ENCODE measurements at places on chromosomes 12 and 14. TPM values are rescaled to one million over a fixed set of nuclear protein-coding genes. Genes with fewer than 3 reads are reported as not detected.

DNA sequence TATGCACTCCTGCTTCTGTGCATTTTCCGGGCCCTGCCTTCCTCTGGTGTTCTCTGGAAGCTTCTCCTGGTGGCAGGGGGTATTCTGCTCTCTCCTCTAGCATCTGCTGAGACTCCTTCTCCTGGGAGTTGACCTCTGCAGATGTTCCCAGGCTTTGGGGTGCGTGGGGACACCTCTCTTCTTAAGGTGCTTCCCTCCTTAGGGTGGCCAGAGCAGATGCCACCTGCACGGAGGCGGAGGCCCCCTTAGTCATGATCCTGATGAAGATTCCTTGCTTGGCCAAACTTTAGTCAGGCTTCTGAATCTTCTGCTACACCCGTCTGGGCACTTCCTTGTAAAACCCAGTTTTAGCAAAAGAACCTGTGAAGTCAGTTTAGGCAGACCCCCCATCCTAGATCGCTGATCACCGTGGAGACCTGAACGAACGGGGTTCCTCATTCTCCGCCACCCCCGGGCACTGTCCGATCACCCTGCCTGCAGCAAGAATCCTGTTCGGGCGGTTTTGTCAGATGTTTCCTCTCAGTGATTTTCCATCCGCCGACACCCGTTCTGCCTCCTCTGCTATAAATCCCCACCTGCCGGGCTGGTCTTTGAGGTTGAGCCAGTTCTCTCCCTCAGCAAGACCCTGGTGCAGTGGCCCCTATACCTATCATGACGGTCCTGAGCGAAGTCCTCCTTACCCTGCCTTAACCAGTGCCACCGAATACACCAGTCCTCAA is 111.9 kb downstream of the CALM1 start:
- no peaks in the 10 kb centered on the region for H3K36me3 ChIP-seq
- H3K4me3 ChIP-seq, result no peak overlapping the region
- peaks cover 9% of the 10 kb centered on the region for H3K4me1 ChIP-seq
- no peak overlapping the region for H3K27ac ChIP-seq
- H3K27me3 ChIP-seq, result no peaks in the 10 kb centered on the region
- peak; percentile 56 for DNase-seq

DNA sequence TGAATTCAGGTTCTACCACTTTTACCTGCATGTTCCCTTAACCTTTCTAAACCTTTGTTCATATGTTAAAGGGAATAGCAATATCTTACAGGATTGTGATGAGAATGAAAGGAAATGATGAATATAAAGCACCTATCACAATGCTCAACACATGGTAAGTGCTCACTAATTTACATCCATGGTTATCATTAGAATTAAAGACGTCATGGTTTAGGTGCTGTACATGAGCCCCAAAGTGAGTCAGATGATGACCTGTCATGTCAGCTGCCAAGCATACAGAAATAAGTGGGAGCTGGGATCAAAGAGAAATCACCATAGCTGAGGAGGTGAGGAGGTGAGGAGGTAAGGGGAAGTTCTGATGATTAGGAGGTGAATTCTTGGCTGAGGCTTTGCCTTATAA is 135.9 kb upstream of the ATP2B1 start:
- no peaks in the 10 kb centered on the region for H3K36me3 ChIP-seq
- H3K4me3 ChIP-seq, result no peak overlapping the region
- no peak overlapping the region for H3K27ac ChIP-seq
- H3K4me1 ChIP-seq, result no peaks in the 10 kb centered on the region
- DNase-seq, result no peak
- H3K27me3 ChIP-seq, result no peaks in the 10 kb centered on the region

- H3K4me3 ChIP-seq, result no peak overlapping the region
- DNase-seq, result no peak
- H3K36me3 ChIP-seq, result no peaks in the 10 kb centered on the region
- H3K27ac ChIP-seq, result peak overlapping the region; percentile 13
- H3K4me1 ChIP-seq, result peaks cover 7% of the 10 kb centered on the region
Observed at GRCh38 chr12:2540535-2540941, 254.2 kb upstream of the FKBP4 start.

DNA sequence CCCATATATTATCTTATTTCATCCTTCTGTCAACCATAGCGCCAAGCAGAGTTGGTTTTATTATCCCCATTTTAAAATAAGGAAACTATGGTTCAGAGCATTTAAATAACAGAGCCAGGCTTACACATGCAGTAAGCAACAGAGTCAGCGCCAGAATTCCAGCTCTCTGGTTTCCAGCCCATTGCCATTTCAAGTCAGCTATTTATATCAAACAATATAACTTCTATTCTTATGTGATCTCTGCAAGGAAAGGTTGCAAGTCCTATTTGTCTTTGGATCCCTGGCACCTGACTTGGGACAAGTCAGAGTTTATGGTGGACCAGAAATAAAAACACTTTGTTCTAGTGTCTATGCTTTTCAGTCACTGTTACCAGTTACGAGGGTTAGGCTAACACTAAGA is 174.1 kb upstream of the EEA1 start:
- H3K27ac ChIP-seq, result no peak overlapping the region
- H3K27me3 ChIP-seq, result no peaks in the 10 kb centered on the region
- no peak overlapping the region for H3K4me3 ChIP-seq
- no peak for DNase-seq

- peak overlapping the region; percentile 91 for H3K27ac ChIP-seq
- peaks cover 11% of the 10 kb centered on the region for H3K4me1 ChIP-seq
- H3K4me3 ChIP-seq, result peak overlapping the region; percentile 51
Observed at GRCh38 chr12:25386831-25387731, 136.4 kb upstream of the KRAS start.

DNA sequence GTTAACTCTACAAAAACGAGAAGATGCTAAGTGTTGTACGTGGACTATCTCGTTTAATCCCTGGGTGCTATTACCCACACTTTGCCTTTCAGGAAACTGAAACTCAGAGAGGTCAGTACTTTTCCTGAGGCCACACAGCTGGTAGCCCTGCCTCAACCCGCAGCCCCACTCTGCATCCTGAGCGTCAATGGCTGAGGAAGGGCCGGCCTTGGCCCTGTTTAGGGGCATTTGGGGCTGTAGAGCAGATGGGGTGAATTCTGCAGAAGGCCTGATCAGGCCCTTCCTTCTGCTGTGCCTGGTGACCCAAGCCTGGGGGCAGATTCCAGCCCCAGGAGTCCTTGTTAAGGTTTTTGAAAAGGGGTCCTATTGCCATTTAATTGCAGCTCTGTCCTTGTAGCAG is 3.7 kb upstream of the CCDC197 start:
- H3K36me3 ChIP-seq, result no peaks in the 10 kb centered on the region
- DNase-seq, result no peak
- H3K4me3 ChIP-seq, result no peak overlapping the region
- H3K27ac ChIP-seq, result no peak overlapping the region

- H3K36me3 ChIP-seq, result no peaks in the 10 kb centered on the region
- no peaks in the 10 kb centered on the region for H3K27me3 ChIP-seq
- no peak for DNase-seq
Observed at GRCh38 chr14:65206078-65206447, 103.7 kb upstream of the MAX start.

- H3K27me3 ChIP-seq, result peaks cover 10% of the 10 kb centered on the region
- H3K36me3 ChIP-seq, result no peaks in the 10 kb centered on the region
- H3K4me3 ChIP-seq, result peak overlapping the region; percentile 48
- no peaks in the 10 kb centered on the region for H3K4me1 ChIP-seq
- H3K27ac ChIP-seq, result no peak overlapping the region
Observed at GRCh38 chr12:57461917-57462250, 2.3 kb downstream of the GLI1 start.

- peaks cover 6% of the 10 kb centered on the region for H3K4me1 ChIP-seq
- H3K4me3 ChIP-seq, result no peak overlapping the region
- no peaks in the 10 kb centered on the region for H3K36me3 ChIP-seq
- DNase-seq, result no peak
- H3K27me3 ChIP-seq, result peaks cover 4% of the 10 kb centered on the region
Observed at GRCh38 chr14:55762595-55763232, 182.7 kb downstream of the KTN1 start.

GRCh38 chr14:39576258-39576657 is 144.0 kb upstream of the FBXO33 start:
- no peak overlapping the region for H3K4me3 ChIP-seq
- H3K27me3 ChIP-seq, result no peaks in the 10 kb centered on the region
- H3K36me3 ChIP-seq, result no peaks in the 10 kb centered on the region
- DNase-seq, result no peak
- H3K4me1 ChIP-seq, result no peaks in the 10 kb centered on the region

- H3K27ac ChIP-seq, result no peak overlapping the region
- no peak overlapping the region for H3K4me3 ChIP-seq
- H3K36me3 ChIP-seq, result no peaks in the 10 kb centered on the region
- no peaks in the 10 kb centered on the region for H3K27me3 ChIP-seq
- no peaks in the 10 kb centered on the region for H3K4me1 ChIP-seq
Observed at GRCh38 chr12:58794859-58795258, 125.4 kb downstream of the LRIG3 start.

DNA sequence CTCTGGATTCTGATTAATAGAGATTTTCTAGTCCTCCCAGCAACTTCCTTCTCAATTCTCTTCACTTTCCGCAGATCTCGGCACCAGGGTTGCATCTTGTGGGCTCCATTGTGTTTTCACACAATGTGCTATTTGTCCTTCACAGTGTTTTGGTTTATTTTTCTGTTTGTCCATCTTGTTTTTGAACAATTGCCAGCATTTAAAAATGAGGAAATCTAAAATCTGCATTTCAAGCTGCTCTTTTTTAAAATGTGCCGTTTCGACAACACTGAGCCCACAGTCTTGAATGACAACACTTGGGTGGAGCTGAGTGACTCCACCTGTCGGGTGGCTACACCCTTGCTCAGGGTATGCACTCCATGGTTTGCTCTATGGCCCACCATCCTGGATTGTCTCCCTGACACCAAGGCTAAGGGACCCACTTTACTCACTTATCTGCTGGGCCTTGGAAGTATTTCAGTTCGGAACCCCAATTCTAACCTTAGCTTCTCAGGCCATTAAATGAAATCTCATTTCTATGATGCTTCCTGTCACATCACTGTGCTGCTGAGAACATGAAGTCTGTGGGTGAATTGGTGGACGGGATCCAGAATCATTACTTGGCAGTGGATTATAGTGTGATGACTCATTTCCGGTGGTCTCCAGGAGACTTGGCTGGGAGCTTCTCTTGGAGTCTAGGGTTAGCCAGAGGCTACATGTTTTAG is 3.4 kb upstream of the MYRFL start:
- DNase-seq, result peak; percentile 88
- H3K4me1 ChIP-seq, result no peaks in the 10 kb centered on the region
- H3K27ac ChIP-seq, result peak overlapping the region; percentile 60
- H3K36me3 ChIP-seq, result no peaks in the 10 kb centered on the region
- no peaks in the 10 kb centered on the region for H3K27me3 ChIP-seq

DNA sequence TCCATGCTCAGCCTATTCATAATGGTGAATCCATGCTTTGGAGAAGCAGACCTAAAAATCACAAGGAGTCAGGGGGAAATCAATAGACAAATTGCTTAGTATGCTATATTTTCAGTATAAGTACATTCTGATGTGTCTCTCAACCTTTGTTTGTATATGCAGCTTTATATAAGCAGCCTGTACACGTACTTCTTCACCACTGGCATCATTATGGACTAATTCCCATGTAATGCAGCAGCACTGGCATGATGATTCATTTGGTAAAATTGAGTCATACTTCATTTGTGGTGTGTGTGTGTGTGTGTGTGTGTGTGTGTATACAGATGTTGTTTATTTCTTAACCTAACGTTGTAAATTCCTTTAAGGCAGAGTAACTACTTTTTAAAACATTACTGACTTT is 10.9 kb downstream of the DCP1B start:
- peaks cover 7% of the 10 kb centered on the region for H3K4me1 ChIP-seq
- peak overlapping the region; percentile 88 for H3K27ac ChIP-seq
- peaks cover 2% of the 10 kb centered on the region for H3K36me3 ChIP-seq
- no peak for DNase-seq
- H3K4me3 ChIP-seq, result no peak overlapping the region

DNA sequence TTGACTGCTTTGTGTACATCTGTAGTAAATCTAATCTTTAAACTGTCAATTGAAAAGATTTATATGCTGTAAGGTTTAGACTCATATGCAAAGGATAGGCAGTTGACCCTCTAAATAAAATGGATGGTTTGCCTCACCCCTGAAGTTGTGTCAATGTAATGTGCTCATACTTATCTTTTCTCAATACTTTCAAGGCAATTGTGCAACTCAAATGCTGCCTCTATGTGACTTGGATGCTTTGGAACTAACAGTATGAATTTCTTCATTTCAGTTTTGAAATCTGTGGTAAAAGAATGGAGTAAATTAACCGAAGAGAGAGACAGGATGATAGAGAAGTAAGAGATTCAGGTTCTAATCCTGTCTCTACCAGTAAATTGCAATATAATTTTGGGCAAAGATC is 9.7 kb downstream of the PDE6H start:
- H3K4me3 ChIP-seq, result no peak overlapping the region
- DNase-seq, result no peak
- H3K4me1 ChIP-seq, result no peaks in the 10 kb centered on the region
- H3K27ac ChIP-seq, result no peak overlapping the region

DNA sequence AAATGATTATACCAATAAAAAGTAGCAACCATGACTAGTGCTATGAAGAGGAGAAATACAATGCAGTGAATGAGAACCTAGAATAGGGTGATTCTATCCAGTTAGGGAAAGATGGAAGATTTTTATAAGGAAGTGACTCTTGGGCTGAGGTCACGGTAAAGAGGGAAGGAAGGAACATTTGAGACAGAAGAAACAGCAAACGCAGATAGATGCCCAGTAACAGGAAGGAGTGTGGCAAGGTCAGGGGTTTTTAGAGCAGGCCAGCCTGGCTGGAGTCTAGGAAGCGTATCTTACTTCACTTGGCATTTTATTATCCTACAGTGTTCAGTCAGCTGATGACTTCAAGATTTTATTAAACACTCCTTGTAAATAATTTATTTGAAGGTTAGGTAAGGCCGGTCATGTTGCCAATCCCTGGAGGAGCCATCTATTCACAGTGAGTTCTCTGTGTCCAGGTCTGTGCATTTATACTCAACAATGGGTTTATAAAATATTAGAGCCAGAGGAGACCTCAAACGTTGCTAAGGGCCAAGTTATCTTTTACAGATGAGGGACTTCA is 170.6 kb downstream of the PRKCH start:
- DNase-seq, result no peak
- no peaks in the 10 kb centered on the region for H3K27me3 ChIP-seq
- H3K27ac ChIP-seq, result no peak overlapping the region
- H3K4me1 ChIP-seq, result peaks cover 25% of the 10 kb centered on the region
- H3K36me3 ChIP-seq, result no peaks in the 10 kb centered on the region

DNA sequence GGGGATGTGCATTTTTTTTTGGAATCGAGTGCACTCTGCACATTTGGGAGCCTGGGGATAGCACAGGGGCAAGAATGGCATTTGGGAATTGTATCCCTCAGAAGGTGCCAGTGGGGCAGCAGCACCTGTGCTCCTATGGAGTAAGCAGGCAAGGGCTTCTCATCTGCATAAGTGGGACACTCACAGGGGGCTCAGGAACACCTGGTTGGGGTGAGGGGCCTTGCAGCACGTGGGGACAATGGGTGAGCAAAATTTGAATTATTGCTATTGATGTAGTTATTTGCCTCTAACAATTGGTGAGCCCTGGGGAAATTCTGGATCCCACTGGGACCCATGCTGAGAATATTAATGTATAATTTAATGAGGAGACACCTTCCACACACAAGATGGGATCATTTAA is 274.2 kb downstream of the TTC6 start:
- H3K36me3 ChIP-seq, result no peaks in the 10 kb centered on the region
- H3K27ac ChIP-seq, result no peak overlapping the region
- DNase-seq, result no peak
- H3K4me1 ChIP-seq, result peaks cover 2% of the 10 kb centered on the region
- no peak overlapping the region for H3K4me3 ChIP-seq

JKAMP gene
- total RNA-seq, result 33.0 TPM

AQP6 gene
- 0.40 TPM for total RNA-seq

KRT7 gene
- 33.6 TPM for total RNA-seq

SOCS4 gene
- total RNA-seq, result 14.3 TPM

ACVRL1 gene
- total RNA-seq, result 101 TPM

C12orf50 gene
- total RNA-seq, result 0.06 TPM

DNAJC22 gene
- 1.5 TPM for total RNA-seq

IL22 gene
- not detected for total RNA-seq

GOLGA3 gene
- total RNA-seq, result 52.7 TPM

ACAD10 gene
- 38.6 TPM for total RNA-seq
